ENCODE measurements at places on chromosomes 5 and 9. TPM values are rescaled to one million over a fixed set of nuclear protein-coding genes. Genes with fewer than 3 reads are reported as not detected.

DNA sequence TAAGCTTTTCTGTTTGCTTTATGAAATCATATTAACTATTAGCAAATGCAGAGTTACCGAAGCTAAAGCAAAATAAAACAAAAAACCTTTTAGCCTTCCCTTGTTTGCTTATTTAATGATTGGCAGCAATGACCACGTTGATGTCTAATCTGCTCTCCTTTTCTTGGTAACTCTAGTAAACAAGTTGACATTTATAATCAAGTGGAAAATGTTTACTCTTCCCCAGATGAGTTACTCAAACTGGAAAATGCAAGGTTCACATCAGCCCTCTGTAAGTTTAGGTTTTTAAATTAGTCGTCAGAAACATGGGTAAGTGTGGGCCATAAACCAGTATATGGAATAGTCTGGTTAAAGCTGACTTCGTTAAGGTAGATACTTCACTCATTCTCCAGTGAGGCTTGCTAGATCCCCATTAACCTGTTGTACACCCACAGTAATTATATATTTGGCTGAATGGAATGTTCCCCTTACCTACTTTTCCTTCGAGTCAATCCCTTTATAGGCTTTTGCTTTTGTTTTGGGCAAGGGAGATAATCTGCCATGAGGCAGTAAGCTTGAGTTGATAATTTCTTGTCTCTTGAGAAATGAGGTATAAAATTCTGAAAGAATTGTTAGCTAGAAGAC, 100.9 kb downstream of the GDNF start:
- DNase-seq = no peak

DNA sequence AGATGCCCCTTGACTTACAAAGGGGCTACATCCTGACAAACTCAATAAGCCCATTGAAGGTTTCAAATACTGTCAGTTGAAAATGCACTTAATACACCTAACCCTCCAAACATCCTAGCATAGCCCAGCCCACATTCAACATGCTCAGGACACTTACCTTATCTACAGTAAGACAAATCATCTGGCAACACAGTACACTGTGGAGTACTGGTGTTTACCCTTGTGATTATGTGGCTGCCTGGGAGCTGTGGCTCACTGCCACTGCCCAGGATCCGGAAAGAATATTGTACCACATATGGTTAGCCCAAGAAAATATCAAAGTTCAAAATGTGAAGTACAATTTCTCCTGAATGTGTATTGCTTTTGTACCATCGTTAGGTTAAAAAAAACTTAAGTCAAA, 562.2 kb downstream of the HTR1A start:
- no peak for DNase-seq

DNA sequence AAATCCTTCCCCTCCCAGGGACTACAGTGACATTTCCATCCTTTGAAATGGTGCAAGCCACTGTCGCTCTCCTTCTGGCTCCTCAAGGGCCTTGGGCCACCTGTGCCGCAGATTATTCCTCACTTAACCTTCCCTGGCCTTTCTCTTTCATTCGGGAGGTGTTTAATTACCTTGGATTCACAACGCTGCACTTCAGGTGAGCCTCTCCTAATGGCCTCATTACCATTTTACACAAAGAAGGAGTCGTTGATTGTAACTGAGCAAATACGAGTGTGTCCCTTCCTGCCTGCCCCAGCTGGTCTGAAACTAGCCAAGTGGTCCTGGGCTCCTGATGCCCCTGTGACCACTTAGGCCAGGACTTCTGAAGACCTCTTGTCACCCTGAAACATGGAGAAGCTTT, 205.0 kb downstream of the CRB2 start:
- no peak for DNase-seq

DNA sequence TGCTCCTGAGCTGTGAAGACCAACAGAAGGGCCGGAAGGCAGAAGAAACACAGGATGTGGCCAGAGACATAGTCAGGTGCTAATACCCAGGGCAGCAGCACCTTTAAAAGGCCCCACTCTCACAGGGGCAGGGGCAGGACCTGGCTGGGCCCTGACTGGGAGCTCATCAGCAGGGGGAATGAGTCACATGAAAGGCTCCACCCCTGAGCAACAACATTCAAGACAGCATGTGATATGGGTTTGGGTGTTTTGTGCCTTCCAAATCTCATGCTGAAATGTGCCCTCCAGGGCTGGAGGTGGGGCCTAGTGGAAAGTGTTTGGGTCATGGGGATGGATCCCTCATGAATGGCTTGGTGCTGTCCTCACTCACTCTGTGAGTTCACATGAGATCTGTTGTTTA, 181.7 kb downstream of the ERCC6L2 start:
- DNase-seq = no peak

DNA sequence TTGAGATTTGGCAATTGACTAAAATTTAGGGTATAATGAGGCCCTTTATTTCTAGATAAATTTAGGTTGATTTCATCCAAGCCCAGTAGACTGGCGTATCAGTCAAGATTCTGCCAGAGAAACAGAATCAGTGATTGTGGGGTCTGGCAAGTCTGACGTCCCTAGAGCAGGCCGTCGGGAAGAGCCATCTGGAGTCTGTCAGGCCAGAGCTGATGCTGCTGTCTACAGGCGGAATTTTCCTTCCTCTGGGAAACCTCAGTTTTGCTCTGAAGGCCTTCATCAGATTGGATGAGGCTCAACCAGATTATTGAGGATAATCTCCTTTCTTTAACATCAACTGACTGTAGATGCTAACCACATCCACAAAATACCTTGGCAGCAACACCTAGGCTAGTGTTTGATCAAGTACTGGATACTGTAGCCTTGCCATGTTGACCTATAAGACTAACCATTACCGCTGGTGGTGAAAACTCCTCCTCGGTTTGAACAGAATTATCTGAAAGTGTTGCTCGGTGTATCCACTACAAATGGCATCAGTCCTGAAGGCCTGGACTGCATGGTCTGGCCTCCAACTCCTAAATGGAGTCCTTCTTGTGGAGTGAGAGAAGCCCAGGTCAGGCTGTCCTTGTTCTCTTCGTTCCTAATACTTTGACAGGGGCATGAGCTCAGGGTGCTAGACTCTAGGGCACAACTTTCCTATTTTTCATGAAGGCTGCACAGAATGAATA, 83.2 kb upstream of the ANKH start:
- DNase-seq = no peak

ALDH1A1 gene
- 686 TPM for total RNA-seq

GRCh38 chr9:132834343-132834742, 43.7 kb downstream of the AK8 start:
- DNase-seq = no peak

GRCh38 chr9:124340219-124341069, 74.8 kb downstream of the PSMB7 start:
- no peak for DNase-seq

IL7R gene
- total RNA-seq = not detected

SURF4 gene
- total RNA-seq = 265 TPM

GRCh38 chr5:73820326-73820725, 194.3 kb downstream of the ARHGEF28 start:
- DNase-seq = no peak

SLC6A7 gene
- total RNA-seq = not detected

MGAT1 gene
- total RNA-seq = 50.1 TPM

- no peak for DNase-seq
Observed at GRCh38 chr9:17401858-17402257, 177.0 kb upstream of the SH3GL2 start.

- no peak for DNase-seq
Observed at GRCh38 chr9:91348191-91348807, 13.4 kb downstream of the AUH start.

RGS7BP gene
- not detected for total RNA-seq

- DNase-seq = no peak
Observed at GRCh38 chr5:111439473-111440075, 72.8 kb downstream of the STARD4 start.

DNA sequence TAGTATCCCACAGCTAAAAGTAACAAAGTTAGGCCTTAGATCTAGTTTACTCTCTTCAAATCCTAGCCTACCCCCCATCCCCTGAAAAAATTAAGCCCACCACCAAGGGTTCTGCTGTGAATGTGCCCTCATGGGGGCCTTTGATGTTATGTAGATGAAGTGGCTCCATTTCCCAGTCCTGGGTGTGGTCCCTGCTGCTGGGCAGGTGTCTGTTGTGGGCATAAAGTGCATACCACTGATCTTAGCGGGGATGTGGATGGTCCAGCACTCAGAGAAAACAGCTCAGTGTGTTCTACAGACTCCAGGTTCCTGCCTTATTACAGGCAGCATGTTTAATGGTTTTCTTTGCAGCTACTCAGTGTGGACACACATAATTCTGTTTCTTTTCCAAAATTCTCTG, 1.9 kb downstream of the PCBD2 start:
- DNase-seq = no peak

GRCh38 chr5:124790895-124791732, 44.7 kb upstream of the ZNF608 start:
- no peak for DNase-seq

DNA sequence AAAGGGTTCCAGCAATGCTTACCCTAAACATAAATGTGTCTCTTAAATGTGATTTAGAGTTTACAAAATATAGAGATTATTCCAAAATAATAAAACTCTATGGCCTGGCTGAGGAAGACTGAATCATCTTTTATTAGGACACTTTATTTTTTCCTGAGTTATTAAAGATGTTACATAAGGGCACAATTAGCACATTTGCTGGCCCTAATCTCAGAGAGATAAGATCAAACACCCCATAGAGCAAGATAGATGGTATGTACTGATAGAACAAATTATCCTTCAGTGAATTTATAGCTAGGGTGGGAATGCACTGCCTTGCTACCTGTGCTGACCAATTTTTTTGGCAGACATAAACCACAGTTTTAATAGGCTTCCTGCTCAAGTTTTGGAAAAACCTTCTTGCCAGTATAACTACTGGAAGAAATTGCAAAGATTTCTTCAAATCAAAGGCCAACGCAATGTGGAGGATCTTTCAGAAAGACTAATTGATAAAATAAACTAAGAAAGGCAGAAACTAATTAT, 367.1 kb upstream of the MPDZ start:
- no peak for DNase-seq

- no peak for DNase-seq
Observed at GRCh38 chr9:11742471-11742870, 950.7 kb upstream of the TYRP1 start.

- no peak for DNase-seq
Observed at GRCh38 chr9:78573205-78573604, 276.3 kb downstream of the PSAT1 start.

HCN1 gene
- not detected for total RNA-seq

ZNF366 gene
- total RNA-seq = not detected

GRCh38 chr9:94881940-94882339, 155.4 kb downstream of the AOPEP start:
- no peak for DNase-seq

DNA sequence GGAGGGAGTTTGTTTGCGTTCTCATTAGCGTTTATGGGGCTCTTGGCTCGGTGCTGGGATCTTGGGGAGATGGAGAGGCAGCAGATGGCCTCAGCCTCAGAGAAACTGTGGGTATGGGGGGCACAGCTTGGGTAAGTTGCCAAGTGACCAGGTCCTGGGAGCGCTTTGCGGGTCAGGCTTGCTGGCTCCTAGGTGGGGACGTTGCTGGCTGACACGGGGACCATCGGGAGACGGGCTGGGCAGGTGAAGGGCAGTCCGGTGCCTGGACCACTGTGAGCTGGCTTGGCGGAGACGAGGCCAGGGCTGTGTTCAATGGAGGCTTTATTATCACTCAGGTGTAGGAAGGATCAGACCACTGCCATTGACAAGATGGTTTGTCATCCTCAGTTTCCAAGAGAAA, 30.0 kb downstream of the FGD3 start:
- no peak for DNase-seq

- DNase-seq = no peak
Observed at GRCh38 chr9:74499770-74500583, 2.8 kb downstream of the RORB start.

MAMDC2 gene
- total RNA-seq = not detected

DNA sequence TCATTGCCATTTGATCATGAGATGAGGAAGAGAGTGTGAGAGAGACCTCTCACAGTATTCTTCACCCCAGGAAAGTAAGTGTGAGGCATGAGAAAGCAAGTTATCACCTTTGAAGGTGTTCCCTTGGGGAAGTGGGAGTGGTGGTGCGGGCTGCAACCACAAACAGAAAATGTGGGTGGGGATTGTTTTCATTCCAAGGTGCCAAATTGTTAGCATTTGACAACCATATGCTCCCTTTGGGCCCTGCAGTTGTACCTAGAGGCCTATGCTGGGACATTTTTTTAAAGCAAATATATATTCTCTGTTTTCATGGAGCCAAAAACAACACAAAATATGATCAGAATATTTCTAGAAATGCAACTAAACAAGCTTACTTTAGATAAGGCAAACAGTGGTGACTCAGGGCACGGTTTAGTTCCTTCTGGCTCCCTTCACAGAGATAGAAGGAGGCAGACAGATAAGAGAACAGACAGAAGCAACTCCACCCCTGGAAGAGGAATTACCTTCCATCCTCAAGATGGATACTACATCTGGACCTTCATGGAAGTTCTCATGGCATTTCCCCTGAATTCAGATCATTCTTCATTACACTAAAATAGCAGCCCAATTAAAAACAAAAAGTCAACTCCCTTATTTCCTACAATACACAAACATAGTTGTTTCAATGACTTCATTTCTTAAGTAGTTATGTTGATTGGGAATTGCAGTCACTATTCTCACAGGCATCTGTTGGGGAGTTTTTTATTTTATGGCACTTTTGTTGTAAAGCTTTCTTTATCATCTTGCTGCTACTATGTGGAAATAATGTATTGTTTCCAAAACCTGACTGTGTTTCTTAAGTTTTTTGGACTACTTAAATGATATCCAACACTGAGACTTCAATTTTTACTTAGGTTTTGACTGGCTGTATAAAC, 416.6 kb downstream of the PLK2 start:
- no peak for DNase-seq

DNA sequence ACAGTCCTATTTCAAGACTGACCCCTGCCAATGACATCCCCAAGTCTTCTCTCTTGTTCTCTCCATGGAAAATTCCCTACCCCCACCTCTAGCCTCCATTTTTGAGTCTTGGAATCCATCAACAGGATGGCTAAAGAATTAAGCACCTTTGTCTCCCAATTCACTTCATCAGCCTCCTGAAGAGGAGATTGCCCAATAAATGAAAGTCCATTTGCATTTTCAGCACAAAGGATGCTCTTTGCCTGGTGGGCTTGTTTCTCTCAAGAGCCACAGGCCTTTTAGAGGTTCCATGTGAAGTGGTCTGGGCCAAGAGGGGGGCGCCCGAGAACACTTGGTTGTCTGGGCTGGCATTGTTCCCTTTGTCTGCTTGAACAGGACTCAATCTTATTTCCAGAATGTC, 12.6 kb downstream of the HSD17B3 start:
- no peak for DNase-seq

SLC45A2 gene
- total RNA-seq = not detected

DNA sequence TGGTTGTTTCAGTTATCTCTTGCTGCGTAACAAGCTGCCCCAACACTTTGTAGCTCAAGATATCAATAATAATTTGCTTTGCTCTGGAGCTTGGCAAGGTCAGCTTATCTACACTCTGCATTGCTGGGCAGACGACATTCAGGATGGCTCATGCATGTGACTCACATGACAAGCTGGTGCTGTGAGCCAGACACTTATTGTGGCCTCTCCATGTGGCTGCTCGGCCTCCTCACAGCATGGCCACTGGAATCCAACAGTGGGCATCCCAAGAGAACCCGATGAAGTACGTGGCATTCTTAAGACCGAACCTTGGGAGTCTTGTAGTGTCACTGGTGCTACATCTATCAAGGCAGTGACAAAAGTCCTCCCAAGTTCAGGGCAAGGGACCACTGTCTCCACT, 94.2 kb upstream of the MVB12B start:
- no peak for DNase-seq

GRCh38 chr9:75146229-75146628, 57.9 kb downstream of the OSTF1 start:
- no peak for DNase-seq

All from HepG2 (cell line).